KBM-7 (cell line): ENCODE measurements at places on chromosomes 3 and 15.

GRCh38 chr3:123778991-123779622 lies 105.0 kb downstream of the MYLK start:
- no peak for DNase-seq

DNA sequence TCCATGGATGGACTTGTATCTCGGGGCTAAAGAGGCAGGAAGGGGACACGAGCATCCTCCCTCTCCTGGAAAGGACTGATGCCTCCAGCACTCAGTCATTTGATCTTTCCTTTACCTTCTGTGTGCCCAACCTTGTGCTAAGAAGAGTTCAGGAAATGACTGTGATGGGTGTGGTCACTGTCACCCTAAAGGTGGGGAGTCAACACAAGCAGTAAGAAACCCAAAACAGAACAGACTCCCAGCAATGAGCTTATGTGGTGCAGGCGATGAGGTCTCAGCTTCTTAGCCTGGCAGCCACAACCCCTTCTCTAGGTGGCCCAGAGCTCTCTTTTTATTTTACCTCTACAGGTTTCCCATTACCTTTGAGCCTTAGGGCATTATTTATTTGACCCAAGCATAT lies 3.8 kb downstream of the MPI start:
- no peak for DNase-seq

DNA sequence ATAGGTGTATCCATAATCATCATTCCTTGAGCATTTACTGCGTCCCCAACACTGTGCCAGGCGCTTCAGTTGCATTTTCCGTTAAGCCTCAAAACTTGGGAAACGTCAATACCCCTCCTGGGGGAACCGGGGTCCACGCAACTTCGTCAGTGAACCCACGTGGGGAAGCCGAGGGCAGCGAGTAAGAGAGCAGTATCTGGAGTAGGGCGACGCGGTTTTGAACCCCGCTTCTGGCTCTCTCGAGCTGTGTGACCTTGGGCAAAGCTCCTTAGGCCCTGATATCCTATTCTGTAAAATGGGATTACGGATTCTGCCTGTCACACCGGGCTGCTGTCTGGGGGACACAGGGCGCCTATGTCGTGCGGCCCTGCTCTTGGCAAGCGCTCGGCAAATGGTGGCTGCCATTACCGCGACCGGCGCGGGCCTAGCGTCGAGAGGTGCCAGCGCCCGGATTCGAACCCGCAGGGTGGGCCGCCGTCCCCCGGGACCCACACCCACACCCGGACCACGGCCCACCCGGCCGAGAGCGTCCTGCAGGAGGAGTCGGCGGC lies 590 bp downstream of the POLG start:
- peak; percentile 83 for DNase-seq

DNA sequence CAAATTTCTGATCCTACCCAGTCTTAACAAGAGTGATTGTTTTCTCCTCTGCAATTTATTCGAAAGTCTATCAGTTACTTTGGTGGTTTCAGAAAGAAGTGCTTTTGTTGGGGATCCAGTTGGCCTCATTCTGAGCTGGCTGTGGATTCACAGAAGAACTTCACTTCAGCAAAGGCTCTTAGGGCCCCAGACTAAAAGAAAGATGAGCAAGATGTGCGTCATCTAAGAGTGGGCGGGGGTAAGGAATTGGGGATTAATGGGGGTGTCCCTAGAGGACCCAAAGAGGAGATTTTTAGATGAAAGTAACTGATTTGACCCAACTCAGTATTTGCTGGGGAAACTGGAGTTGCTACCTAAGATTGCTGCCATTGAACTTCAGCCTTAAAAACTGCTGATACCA lies 63.9 kb upstream of the TSEN2 start:
- DNase-seq = no peak

DNA sequence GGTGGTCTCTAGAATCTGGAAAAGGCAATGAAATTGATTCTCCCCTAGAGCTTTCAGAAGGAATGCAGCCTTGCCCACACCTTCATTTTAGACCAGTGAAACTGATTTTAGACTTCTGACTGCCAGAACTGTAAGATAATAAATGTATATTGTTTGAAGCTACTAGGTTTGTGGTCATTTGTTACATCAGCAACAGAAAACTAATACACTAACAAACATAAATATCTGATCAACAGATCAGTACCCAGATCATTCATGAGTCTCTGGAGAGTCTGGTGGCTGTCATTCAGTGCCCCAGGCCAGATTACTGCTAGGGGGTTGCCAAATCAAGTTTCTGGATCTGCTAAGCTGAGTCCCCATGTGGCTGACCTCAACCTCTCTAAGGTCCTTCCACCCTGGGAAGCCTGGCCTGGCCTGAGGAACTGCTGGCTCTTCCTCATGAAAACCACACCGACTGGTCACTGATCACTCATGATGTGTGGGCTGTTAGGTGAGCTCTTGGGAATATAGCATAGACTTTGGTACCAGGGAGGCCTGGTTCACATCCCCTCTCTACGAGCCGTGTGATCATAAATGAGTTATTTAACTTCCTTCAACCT lies 11.1 kb upstream of the LACTB start:
- no peak for DNase-seq

- DNase-seq = no peak
Observed at GRCh38 chr3:95654570-95655362, 1159.6 kb upstream of the EPHA6 start.

DNA sequence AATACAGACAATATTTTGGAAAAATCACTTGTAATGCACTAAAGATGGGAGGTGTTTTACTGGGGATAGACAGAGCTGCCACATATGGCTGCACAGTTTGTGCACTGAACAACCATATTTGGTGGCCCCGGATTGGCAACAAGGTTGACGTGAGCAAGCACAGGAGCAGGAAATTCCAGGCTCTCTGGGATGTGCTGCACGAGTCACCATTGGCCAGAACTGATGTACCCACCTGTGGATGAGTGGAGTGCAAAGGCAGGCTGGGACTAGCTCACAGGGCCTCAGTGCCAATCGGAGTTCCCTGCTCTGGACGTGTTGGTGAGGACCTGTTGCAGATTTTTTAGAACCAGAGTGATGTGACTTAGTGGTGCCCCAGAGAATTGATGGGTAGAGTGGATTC lies 42.0 kb upstream of the SCAANT1 start:
- DNase-seq = no peak

DNA sequence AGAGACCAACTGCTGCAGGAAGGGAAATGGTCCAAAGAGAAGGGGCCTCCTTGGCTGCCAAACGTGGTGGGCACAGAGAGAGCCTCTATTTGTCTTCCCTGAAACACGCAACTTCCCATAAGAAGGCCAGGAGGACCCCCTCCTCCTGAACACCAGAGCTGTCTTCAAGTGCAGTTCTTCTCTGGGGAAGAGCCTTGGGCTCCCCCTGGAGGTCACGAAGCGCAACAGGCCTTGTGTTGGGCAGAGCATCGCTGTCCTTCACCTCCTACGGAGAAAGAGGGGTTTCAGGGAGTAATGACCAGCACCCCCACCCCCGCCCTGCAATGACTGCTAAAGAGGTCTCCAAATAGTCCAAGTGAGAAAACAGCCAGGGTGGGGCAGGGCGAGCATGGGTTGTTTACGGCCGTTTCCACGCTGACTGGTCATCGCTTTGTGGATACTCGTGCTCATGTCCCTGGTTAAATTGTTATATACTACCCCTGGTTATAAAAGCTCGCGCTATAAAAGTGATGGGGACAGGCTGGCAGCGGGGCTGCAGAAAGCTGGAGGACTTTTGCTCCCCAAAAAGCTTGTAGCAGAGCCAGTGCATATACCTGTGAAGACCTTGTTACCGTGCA lies 397.5 kb upstream of the ATP10A start:
- peak; percentile 51 for DNase-seq

DNA sequence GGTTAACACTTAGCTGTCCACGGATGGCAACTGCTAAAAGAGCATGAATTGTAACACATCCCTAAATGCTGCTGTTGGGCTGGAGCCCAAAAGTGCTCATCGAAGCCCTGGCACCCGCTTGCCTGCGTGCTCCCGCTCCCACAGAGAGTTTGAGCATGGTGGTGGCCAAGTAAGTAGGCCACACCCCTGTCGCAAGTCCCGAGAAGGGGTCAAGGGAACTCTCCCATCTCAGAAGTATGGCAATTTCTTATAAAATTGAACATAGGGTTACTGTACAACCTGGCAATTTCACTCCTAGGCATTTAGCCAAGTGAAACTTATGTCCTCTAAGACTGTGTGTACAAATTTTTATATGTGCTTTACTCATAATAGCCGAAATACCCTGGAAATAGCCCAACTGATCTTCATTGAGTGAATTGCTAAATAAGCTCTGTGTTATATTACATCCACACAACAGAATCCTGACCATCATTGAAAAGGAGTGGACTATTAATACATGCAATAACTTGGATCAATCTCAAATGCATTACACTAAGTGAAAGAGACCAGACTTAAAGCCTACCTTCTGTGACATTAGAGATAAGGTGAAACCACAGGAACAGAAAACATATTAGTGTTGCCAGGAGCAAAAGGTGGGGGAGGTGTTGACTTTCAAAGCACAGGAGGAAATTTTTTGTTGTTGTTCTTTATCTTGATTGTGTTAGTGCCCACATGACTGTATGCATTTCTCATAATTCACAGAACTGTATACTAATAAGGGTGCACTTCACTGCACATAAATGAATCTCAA lies 1.5 kb upstream of the GCSAM start:
- DNase-seq = no peak

DNA sequence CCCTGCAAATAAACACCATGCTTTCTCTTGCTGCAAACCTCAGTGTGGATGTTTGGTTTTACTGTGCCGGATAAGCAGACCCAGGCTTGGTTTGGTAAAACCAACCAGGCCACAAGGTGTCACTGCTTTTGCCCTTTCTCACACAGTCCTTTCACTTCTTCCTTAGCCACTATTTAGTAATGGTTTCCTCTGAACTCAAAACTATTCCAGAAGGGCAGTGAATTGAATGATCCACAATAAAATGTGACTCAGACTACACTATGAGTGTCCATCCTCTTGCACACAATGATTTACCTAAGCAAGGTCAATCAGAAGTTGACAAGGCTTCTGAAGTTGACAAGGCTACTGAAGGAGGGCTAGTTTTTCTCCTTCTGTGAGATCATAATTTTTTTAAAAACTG lies 552.4 kb upstream of the CCDC54 start:
- DNase-seq = peak; percentile 40

- DNase-seq = no peak
Observed at GRCh38 chr3:23325466-23326065, 122.4 kb downstream of the UBE2E2 start.

DNA sequence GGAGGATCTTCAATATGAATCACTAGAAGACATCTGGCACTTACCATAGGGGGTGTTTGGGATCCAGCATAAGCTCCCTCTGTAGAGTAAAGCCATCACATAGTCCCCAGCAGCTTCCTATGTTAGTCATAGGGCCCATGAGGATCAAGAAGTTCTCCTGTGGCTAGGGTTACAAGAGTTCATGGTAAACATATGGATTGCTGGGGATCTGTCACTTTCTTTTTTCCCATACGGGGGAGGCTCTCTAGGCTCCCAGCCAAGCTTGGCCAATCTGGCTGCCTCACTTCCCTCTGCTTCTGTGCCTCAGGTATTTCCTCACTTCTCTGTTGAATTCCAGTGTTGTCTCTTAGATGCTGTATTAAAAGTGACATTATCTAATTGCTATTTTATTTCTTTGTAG lies 597.9 kb downstream of the PDCD6IP start:
- no peak for DNase-seq

- DNase-seq = no peak
Observed at GRCh38 chr15:85745525-85746150, 49.1 kb downstream of the KLHL25 start.

DNA sequence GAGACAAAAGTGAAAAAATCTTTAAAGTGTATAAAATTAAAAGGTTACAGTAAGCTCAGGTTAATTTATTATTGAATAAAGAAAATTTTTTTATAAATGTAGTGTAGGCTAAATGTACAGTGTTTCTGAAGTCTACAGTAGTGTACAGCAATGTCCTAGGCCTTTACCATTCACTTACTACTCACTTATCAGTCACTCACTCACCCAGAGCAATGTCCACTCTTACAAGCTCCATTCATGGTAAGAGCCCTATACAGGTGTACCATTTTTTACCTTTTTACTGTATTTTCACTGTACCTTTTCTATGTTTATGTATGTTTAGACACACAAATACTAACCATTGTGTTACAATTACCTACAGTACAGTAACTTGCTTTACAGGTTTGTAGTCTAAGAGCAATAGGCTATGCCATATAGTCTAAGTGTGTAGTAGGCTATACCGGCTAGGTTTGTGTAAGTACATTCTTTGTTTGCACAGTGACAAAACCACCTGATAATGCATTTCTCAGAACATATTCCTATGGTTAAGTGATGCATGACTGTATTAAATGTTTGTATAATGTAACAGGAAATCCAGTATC lies 38.1 kb upstream of the NECTIN3 start:
- no peak for DNase-seq

GRCh38 chr3:43210049-43211027 lies 76.0 kb upstream of the SNRK start:
- DNase-seq = no peak

DNA sequence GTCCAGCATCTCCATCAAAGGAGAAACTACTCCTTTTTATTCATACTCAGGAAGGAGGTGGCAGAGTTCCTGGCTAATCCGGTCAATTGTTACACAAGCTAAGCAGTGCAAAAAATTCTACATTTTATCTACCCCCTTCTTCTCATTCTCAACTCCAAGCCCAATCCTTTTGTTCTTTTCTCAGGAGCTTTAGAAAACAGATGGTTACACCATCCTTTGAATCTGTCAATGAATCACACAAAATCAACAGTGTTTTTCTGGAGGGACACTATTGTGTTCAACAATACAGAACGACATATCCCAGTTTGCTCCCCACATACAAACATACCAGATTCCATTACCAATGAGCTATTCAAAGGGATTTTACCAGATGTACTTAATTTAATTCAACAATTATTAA lies 362.1 kb downstream of the MAGI1 start:
- DNase-seq = no peak
